GM12892 (cell line): ENCODE measurements at places on chromosomes 6 and 20.

- DNase-seq: no peak
Observed at GRCh38 chr6:70995411-70995810, 38.6 kb upstream of the B3GAT2 start.

- no peak for DNase-seq
Observed at GRCh38 chr6:42454428-42454791, 2.7 kb upstream of the TRERF1 start.

DNA sequence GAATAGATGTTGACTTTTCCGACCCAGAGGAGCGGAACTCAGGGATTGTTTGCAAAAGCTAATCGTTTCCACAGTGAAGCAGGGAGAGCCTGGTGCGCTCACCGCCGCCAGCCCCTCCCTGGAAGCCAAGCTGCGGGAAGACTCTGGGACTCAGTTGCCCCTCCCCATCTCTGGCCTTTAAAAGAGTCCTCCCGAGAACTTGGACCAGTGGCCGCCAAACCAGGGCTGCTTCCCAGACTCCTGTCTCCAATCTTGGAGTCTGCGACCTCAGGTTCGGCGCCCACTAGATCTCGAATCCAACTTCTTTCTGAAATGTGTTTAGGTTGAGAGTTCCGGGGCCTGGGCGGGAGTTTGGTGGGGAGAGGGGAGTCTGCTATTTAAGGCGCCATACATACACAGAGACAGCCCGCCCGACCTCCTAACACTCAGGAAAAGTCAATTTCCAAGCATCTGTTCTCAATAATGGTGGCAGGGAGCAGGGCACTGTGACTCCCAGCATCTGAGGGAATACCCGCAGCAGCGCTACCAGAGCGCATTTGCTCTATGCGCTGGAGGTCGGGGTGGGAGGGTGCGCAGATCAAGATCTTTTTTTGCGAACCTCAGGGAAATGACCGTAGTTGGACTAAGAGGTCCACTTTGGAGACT lies 800 bp upstream of the GRIK2 start:
- DNase-seq: no peak

- no peak for DNase-seq
Observed at GRCh38 chr6:125054331-125054730, 92.1 kb downstream of the RNF217 start.
